ENCODE measurements at places on chromosomes 2 and 18. TPM values are rescaled to one million over a fixed set of nuclear protein-coding genes. Genes with fewer than 3 reads are reported as not detected.

The NAT8 gene
- 12.0 TPM for total RNA-seq

The DUSP19 gene
- 6.4 TPM for total RNA-seq

The LYPD6B gene
- 13.0 TPM for total RNA-seq

The AGXT gene
- total RNA-seq: not detected

The TMBIM1 gene
- total RNA-seq: 97.8 TPM

The CDCA7 gene
- total RNA-seq: 12.0 TPM

The GPAT2 gene
- 2.0 TPM for total RNA-seq

The ERBB4 gene
- total RNA-seq: 104 TPM

The LRRC30 gene
- 6.4 TPM for total RNA-seq

The TMEM17 gene
- 4.3 TPM for total RNA-seq

The SCN9A gene
- total RNA-seq: 5.0 TPM

The GLI2 gene
- 18.7 TPM for total RNA-seq

The ALPI gene
- not detected for total RNA-seq

The RIT2 gene
- 0.35 TPM for total RNA-seq

The NPC1 gene
- 32.1 TPM for total RNA-seq

The RRM2 gene
- total RNA-seq: 26.7 TPM

The HOXD10 gene
- 86.1 TPM for total RNA-seq

The MAPK4 gene
- total RNA-seq: 5.1 TPM

The VWC2L gene
- 0.35 TPM for total RNA-seq

The KLF7 gene
- total RNA-seq: 28.4 TPM

The SLC5A7 gene
- 0.53 TPM for total RNA-seq

The ASPRV1 gene
- 3.4 TPM for total RNA-seq

The CWC22 gene
- 16.4 TPM for total RNA-seq

The MPP4 gene
- total RNA-seq: 0.23 TPM

The CRACDL gene
- 4.6 TPM for total RNA-seq

The YIPF4 gene
- 23.8 TPM for total RNA-seq

The MALL gene
- total RNA-seq: 11.5 TPM
